ENCODE measurements at places on chromosomes 5 and 9. TPM values are rescaled to one million over a fixed set of nuclear protein-coding genes. Genes with fewer than 3 reads are reported as not detected.

Gene TRAF1
- total RNA-seq = 3.9 TPM

Gene ADAMTS2
- 34.4 TPM for total RNA-seq

Gene SAPCD2
- 17.3 TPM for total RNA-seq

Gene LCN10
- total RNA-seq = not detected

Gene PCDHB13
- not detected for total RNA-seq

Gene KIF20A
- 104 TPM for total RNA-seq

Gene TAF11L10
- not detected for total RNA-seq

Gene IFNA5
- not detected for total RNA-seq

Gene ECSCR
- total RNA-seq = not detected

Gene CCNI2
- not detected for total RNA-seq

Gene PLK2
- 190 TPM for total RNA-seq

Gene WDR31
- total RNA-seq = 2.1 TPM

Gene PCA3
- total RNA-seq = not detected

Gene EFNA5
- total RNA-seq = 1.2 TPM

Gene NUTM2G
- total RNA-seq = not detected

Gene CD180
- not detected for total RNA-seq

Gene TLX3
- not detected for total RNA-seq

Gene OLFM1
- 0.29 TPM for total RNA-seq

Gene SLC6A7
- total RNA-seq = not detected

Gene MSX2
- total RNA-seq = not detected

Gene PRDM9
- not detected for total RNA-seq

Gene TCERG1
- 39.2 TPM for total RNA-seq

Gene TTC16
- total RNA-seq = not detected

Gene UTP15
- 10.1 TPM for total RNA-seq

Gene ORM2
- total RNA-seq = not detected

Gene ZDHHC11
- total RNA-seq = under 0.01 TPM

Gene LURAP1L
- total RNA-seq = 2.8 TPM

Gene WNK2
- total RNA-seq = not detected
